ENCODE measurements at places on chromosomes 3 and 15. TPM values are rescaled to one million over a fixed set of nuclear protein-coding genes. Genes with fewer than 3 reads are reported as not detected.

The KLHL40 gene
- total RNA-seq: not detected

The SNX33 gene
- 15.8 TPM for total RNA-seq

The BCL2A1 gene
- 11.4 TPM for total RNA-seq

The DTX3L gene
- 6.9 TPM for total RNA-seq

The SLC15A2 gene
- total RNA-seq: 0.29 TPM

The SLC6A20 gene
- total RNA-seq: 0.06 TPM

The GABRG3 gene
- 0.66 TPM for total RNA-seq

The XCR1 gene
- total RNA-seq: not detected

The C3orf49 gene
- total RNA-seq: not detected

The GABRB3 gene
- 59.9 TPM for total RNA-seq

The C3orf38 gene
- 14.6 TPM for total RNA-seq

The EPHB3 gene
- 0.23 TPM for total RNA-seq

The ISG20 gene
- total RNA-seq: 39.6 TPM

The C3orf20 gene
- total RNA-seq: not detected

The GP5 gene
- not detected for total RNA-seq

The ARHGEF26 gene
- total RNA-seq: 6.7 TPM

The NRG4 gene
- total RNA-seq: 1.3 TPM

The PLEKHO2 gene
- total RNA-seq: 5.9 TPM

The ZNF501 gene
- total RNA-seq: not detected

The SERINC4 gene
- not detected for total RNA-seq

All from A549 treated with ZK216348 at 1 μM for 4 hours (cell line).